ENCODE measurements at places on chromosomes 2 and 18. TPM values are rescaled to one million over a fixed set of nuclear protein-coding genes. Genes with fewer than 3 reads are reported as not detected.

Gene TDRD15
- not detected for total RNA-seq

Gene RGPD4
- total RNA-seq, result 0.11 TPM

Gene IGFBP2
- total RNA-seq, result 51.1 TPM

Gene MERTK
- 5.0 TPM for total RNA-seq

Gene CCL20
- not detected for total RNA-seq
